CD4-positive, alpha-beta memory T cell (primary cell): ENCODE measurements at places on chromosomes 4 and X. TPM values are rescaled to one million over a fixed set of nuclear protein-coding genes. Genes with fewer than 3 reads are reported as not detected.

DRD5 gene
- not detected for polyA plus RNA-seq

MAGED4B gene
- polyA plus RNA-seq: 2.8 TPM

GPM6B gene
- polyA plus RNA-seq: 0.39 TPM

GRCh38 chr4:54941994-54942552, 183.3 kb downstream of the KDR start:
- peak; percentile 67 for DNase-seq

GRCh38 chr4:156158747-156159146, 205.1 kb upstream of the CTSO start:
- DNase-seq: no peak
